ENCODE measurements at places on chromosomes 5 and 9.
A peak's percentile ranks its signal among the peaks of the same experiment; 100 is the strongest.

DNA sequence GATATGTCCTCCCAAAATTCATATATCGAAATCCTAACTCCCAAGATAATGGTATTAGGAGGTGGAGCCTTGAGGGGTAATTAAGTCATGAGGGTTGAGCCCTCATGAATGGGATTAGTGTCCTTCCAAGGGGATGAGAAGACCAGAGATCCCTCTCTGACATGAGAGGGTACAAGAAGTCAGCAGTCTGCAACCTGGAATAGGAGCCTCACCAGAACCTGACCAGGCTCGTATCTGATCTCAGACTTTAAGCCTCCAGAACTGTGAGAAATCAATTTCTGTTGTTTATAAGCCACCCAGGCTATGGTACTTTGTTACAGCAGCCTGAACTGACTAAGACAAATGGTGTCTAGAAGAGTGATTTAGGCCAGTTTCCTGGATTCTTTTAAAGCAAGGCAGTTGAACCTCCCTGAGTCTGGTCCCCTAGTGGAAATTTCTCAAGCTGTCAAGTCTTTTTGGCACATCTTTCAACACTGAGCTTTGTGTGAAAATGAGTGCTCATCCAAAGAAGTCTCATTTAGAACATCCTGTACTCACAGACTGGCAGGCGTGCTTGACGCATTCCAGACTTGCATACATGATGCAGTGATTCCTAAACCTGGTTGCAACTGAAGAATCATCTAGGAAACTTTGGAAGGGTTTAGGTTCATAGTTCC, 254.8 kb upstream of the PPP1R2B start:
- DNase-seq = peak; percentile 88

DNA sequence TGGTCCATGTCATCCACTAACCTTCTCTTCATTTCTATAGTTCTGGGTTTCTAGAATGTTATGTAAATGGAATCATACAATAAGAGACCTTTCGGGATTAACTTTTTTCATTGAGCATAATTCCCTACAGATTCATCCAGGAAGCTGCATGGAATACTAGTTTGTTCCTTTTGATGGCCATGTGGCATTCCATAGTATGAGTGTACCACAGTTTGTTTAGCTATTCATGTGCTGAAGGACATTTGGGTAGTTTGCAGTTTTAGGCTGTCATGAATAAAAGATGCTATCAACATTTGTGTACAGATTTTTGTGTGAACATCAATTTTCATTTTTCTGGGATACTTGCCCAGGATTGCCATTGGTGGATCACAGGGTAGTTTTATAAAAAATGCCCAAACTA, 6.8 kb upstream of the SPTLC1 start:
- DNase-seq = no peak

- DNase-seq = no peak
These were observed 1.4 kb downstream of the KIF20A start for GRCh38 chr5:138180183-138180782.

DNA sequence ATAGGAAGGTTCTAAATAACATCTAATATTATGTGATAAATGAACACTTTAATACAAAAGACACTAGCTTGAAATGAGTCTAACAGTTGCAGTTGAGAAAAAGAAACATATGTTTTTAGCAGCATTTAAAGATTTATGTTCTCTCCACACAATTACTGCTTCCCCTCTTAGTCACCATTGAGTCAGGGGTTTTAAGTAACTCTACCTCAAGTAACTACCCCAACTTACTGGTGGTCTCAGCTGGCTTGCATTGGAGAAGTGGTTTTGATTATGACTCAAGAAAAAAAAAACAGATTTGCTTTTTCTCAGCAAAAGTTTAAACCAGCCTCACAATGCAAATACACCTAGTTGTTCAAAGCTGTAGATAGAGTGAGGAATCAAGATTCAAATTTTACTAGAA, 1216.5 kb upstream of the CDH9 start:
- no peak for DNase-seq

DNA sequence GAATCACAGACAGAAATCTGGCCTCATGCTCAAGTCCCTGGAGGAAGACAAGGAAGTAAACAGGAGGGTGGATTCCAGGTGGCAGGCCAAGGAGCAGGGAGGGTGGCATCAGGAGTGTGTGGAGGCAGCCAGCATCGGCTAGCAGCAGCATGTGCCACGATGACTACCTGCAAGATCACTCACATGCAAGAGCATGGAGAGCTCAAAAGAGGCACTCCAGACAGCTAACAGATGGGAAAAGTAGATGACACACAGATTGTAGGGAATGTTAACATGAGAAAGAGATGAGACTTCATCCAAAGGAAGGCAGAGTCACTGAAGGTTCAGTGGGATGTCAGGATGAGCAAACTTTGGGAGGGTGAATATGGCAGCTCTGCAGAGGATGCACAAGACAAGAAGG, 104.3 kb downstream of the SEMA5A start:
- DNase-seq = no peak

DNA sequence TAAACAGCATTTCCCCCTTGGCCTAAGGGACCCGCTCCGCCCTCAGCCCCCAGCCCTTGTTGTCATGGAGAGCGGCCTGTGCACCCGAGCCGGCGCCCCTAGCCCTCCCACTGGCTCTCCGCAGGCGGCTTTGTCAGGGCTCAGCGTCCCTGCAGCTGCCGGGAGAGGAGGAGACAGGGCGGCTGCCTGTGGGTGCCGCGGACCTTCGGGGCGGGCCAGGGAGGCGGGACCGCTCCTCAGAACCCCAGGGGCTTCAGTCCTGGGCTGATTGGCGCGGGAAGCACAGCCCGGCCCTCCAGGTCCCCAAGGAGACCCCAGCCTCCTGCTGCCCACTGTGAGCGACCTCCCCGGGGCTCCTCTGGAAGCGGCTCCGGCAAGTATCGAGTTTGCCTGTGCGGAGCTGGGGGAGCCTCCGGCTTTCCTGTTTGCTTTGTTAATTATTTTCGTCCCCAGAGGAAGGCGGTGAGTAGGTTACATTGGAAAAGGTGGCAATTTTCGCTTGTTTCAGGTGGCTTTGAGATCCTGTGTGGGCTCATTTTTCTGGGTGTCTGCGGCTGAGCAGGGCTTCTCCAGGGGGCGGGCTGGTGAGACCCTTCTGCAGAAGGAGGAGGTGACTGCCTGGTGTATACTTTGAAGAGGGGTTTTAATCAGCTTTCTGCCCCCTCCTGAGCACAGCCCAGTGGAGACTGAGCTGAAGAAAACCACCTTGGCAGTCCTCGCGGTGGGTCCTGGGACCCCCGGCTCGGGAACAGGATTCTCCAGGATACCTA, at the start of gene FGD3:
FGD3 (plus strand) TSS at position 256 of the 770 bp plus-strand sequence. CDS start 28,734 bp downstream, outside the sequence.
- peak; percentile 74 for DNase-seq

- peak; percentile 68 for DNase-seq
These were observed 43.1 kb upstream of the CKMT2 start for GRCh38 chr5:81189875-81190498.

- DNase-seq = peak; percentile 46
These were observed 17.4 kb downstream of the FGF18 start for GRCh38 chr5:171436804-171437285.

- no peak for DNase-seq
These were observed 4.5 kb downstream of the DUSP1 start for GRCh38 chr5:172766287-172767108.

Measured in islet precursor cell (in vitro differentiated cells).